ENCODE measurements at places on chromosomes 12 and 14. TPM values are rescaled to one million over a fixed set of nuclear protein-coding genes. Genes with fewer than 3 reads are reported as not detected.
A peak's percentile ranks its signal among the peaks of the same experiment; 100 is the strongest.

- H3K27me3 ChIP-seq, result no peaks in the 10 kb centered on the region
- H3K4me3 ChIP-seq, result no peak overlapping the region
- peaks cover 5% of the 10 kb centered on the region for H3K36me3 ChIP-seq
- H3K27ac ChIP-seq, result no peak overlapping the region
Observed at GRCh38 chr14:104150136-104151025, 12.0 kb downstream of the KIF26A start.

DNA sequence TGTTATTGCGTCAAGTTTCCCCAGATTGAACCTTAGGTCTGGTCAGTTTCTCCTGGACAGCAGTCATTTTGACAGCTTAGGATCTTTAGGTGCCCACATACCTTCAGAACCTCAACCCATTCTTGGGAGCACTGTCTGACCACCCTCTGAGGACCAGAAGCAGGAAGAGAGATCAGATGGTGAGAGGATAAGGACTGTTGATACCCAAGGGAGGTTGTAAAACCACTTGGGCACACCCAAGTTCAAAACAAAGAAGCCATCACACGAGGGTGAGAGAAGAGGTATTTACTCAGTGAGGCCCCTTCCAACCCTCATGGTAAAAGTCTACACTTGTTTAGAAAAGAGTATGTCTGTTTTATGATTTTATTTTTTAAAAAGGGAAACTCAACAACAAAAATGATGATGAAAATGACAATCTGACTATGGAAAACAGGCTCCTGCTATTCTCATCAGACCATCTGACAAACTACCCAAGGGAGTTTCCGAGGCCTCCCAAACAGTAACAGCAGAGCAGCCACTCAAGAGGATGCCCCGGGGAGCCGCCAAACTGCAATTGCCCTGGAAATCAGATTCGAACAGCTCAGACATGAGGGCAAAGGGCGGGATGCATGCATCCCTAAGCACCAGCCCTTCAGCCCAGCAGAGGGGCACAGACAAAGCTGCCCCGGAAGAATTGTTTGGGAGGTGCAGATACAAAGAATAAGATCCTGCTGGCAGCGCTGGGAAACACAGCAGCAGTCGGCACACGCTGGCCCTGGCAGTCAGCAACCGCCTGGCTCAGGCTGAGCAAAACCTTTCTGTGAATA lies 162.6 kb upstream of the PLEKHG7 start:
- H3K4me1 ChIP-seq, result no peaks in the 10 kb centered on the region
- H3K27me3 ChIP-seq, result no peaks in the 10 kb centered on the region
- no peak overlapping the region for H3K4me3 ChIP-seq
- DNase-seq, result peak; percentile 41
- no peak overlapping the region for H3K27ac ChIP-seq
- H3K36me3 ChIP-seq, result no peaks in the 10 kb centered on the region

- H3K4me1 ChIP-seq, result peaks cover 2% of the 10 kb centered on the region
- no peaks in the 10 kb centered on the region for H3K27me3 ChIP-seq
- no peak overlapping the region for H3K27ac ChIP-seq
- H3K4me3 ChIP-seq, result no peak overlapping the region
- H3K36me3 ChIP-seq, result no peaks in the 10 kb centered on the region
Observed at GRCh38 chr14:25004389-25004809, 45.5 kb downstream of the STXBP6 start.

DNA sequence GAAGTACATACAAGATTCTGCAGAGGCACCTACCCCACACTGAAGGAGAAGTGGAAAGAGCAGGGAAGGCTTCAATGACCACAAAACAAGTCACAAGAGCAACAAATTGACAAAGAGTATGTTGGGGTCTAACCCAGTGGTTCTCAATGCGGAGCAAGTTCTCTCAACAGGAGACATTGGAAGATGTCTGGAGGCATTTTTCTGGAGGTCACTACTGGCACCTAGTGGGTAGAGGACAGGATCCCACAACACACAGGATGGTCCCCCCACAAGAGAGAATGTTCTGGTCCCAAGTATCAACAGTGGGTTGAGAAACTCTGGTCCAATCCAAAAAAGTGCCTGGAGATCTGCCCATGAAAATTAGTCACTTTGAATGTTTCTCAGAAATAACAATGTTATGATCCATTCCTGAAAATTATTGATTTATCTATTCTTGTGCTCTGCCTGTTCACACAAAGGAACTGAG lies 3.4 kb downstream of the SSH1 start:
- no peaks in the 10 kb centered on the region for H3K27me3 ChIP-seq
- no peak overlapping the region for H3K4me3 ChIP-seq
- H3K4me1 ChIP-seq, result peaks cover 3% of the 10 kb centered on the region
- no peak for DNase-seq
- H3K27ac ChIP-seq, result no peak overlapping the region
- H3K36me3 ChIP-seq, result peaks cover 39% of the 10 kb centered on the region

- H3K36me3 ChIP-seq, result no peaks in the 10 kb centered on the region
- H3K27ac ChIP-seq, result no peak overlapping the region
- peaks cover 9% of the 10 kb centered on the region for H3K4me1 ChIP-seq
- H3K27me3 ChIP-seq, result no peaks in the 10 kb centered on the region
- H3K4me3 ChIP-seq, result no peak overlapping the region
Observed at GRCh38 chr12:20629414-20630156, 65.5 kb upstream of the SLCO1C1 start.

DNA sequence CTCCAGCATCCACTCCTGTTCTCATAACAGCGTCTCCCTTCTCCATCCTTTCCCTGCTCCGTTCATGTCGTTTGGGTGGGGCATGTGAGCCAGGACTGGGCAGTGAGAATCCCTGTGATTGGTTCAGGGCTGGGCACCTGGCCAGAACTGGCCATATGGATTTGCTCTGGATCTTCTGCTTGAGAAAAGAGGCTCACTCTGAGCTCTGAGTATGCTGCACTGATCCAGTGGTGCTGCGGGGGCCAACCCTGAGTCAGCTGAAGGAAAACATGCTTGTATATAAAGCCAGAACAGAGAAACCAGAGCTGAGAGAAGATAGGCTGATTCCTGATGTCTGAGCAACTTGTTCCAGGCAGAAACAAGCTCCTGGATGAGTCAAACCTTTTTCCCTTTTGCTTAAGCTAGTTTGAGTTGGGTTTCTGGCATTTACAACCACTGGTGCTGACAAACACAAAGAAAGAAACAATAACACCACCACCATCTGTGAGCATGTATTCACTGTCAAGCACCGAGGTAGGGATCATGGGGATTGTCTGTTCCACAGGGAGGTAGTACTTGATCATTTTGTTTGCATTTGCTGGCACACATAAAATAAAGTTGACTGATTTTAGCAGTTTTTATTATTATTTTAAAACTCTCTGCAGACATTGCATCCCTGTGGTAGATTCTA lies 14.0 kb upstream of the HPD start:
- H3K36me3 ChIP-seq, result no peaks in the 10 kb centered on the region
- H3K4me3 ChIP-seq, result no peak overlapping the region
- no peaks in the 10 kb centered on the region for H3K4me1 ChIP-seq
- no peaks in the 10 kb centered on the region for H3K27me3 ChIP-seq

DNA sequence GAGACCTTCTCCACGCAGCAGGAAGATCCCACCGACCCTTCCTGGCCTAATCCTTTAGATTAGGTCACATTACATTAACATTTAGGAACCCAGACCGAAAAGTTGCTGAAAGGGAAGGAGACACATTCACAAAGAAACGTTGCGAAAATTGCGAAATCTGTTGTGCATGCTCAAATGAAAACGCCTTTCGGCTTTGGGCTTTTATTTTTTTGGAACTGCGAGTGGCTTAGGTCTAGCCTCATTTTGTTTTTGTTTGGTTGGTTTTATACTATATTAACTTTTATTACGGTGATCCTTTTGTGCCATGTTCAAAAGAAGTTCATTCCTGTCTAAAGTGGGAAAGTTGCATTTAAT lies 1.5 kb downstream of the MYF6 start:
- peaks cover 3% of the 10 kb centered on the region for H3K4me1 ChIP-seq
- peak overlapping the region; percentile 81 for H3K4me3 ChIP-seq
- H3K27me3 ChIP-seq, result peaks cover 60% of the 10 kb centered on the region
- H3K36me3 ChIP-seq, result no peaks in the 10 kb centered on the region
- DNase-seq, result no peak

DNA sequence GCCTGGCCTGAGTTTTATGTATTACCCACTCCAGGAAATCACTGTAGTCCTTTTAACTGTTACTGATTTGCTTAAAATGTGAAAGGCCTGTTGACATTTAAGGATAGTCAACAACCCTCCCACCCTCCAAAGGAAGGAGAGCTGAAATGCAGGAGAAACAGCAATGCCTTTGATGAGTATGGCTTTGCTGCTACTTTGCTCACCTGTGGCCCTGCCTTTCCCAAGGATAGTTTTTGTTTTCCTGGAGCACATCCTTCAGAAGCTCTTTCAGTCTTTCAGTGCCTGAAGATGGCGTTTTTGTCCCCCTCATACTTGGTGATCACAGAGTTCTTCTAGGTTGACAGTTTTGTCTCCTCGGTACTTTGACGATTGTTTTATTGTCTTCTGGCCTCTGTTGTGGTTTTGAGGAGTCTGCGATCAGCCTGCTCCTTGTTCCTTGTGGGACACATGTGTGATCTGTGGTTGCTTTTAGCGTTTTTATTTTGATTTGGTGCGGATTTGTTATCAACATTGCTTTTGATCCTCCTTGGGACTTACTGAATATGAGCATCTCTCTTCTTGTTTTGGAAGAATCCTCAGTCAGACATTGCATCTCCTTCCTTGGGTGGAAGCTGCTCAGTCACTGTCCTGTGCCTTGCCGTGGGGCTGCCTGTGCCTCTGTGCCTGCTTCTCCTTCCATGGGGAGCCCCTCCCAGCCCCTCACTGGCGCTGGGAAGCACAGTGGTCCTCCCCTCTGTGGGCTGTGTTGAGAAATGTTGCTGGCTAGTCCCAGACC lies 17.2 kb downstream of the PACS2 start:
- H3K36me3 ChIP-seq, result peaks cover 9% of the 10 kb centered on the region
- peaks cover 3% of the 10 kb centered on the region for H3K4me1 ChIP-seq
- DNase-seq, result no peak
- H3K27ac ChIP-seq, result no peak overlapping the region

- no peaks in the 10 kb centered on the region for H3K27me3 ChIP-seq
- no peak for DNase-seq
- no peaks in the 10 kb centered on the region for H3K4me1 ChIP-seq
- H3K27ac ChIP-seq, result no peak overlapping the region
- H3K4me3 ChIP-seq, result no peak overlapping the region
- no peaks in the 10 kb centered on the region for H3K36me3 ChIP-seq
Observed at GRCh38 chr12:89665556-89665955, 43.1 kb downstream of the ATP2B1 start.

- H3K36me3 ChIP-seq, result peaks cover 31% of the 10 kb centered on the region
- H3K4me3 ChIP-seq, result peak overlapping the region; percentile 95
- H3K4me1 ChIP-seq, result peaks cover 3% of the 10 kb centered on the region
- H3K27me3 ChIP-seq, result no peaks in the 10 kb centered on the region
- peak; percentile 91 for DNase-seq
Observed at GRCh38 chr14:68795597-68796417, 2.9 kb upstream of the ZFP36L1 start.

DNA sequence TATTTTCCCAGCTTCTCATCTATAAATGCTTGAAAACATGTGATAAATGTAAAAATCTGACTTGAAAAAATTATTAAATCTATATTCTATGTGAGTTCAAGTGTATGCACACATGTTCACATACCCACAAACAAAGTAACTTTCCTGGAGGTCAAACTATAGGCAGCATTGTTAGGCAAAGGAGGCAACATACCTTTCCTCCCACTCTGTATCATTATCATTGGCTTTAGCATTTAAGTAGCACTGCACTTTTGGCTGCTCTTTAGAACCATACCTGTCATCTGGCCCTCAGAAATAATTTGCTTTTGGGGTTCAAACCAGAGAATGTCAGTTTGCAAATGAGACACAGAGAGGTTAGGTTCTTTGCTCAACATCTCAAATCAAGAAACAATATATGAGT lies 102.4 kb upstream of the CCDC196 start:
- DNase-seq, result no peak

GMFB gene
- 71.0 TPM for total RNA-seq

DNA sequence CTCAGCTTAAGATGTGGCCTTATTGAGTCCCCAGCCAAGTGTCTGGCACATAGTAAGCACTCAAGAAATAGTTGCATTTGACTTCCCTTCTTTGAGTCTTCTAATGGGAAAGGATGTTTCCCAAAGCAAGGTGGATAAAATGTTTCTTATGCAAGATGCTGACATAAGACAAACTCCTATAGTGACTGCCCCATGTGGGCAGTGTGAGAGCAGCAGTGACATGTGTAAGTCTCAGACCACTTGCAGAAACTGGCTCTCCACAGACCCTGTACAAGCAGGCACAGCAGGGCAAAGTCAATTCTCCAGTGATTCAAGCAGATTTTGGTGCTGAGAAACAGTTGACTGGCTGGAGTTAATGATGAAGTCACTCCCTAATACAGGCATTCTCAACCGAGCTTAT lies 255.3 kb downstream of the ANO2 start:
- H3K4me3 ChIP-seq, result no peak overlapping the region
- H3K4me1 ChIP-seq, result no peaks in the 10 kb centered on the region
- no peak overlapping the region for H3K27ac ChIP-seq
- no peak for DNase-seq
- no peaks in the 10 kb centered on the region for H3K27me3 ChIP-seq

DNA sequence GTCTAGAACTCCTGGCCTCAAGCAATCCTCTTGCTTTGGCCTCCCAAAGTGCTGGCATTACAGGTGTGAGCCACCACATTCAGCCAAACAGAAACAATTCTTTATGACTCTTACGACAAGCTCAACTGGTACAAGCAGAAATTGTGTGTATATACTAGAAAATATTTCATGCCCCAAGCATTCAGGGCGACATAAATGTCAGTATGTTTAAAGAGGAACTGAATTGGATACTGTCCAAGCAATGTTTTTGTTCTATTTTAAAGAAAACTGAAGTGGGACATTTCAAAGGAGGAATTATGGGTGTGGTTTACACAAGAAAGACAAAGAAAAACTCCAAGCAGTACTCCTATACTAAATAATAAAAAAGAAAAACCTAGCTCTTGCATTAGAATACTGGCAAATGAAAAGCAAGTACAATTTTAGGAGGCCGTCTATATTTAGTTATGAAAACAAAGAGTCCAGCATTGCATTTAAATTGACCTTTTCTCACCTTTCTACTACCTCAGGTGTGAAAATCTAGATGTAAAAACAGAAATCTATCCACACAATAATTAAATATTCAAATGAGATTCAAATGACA lies 48.9 kb downstream of the PPP1R12A start:
- no peaks in the 10 kb centered on the region for H3K4me1 ChIP-seq
- peaks cover 4% of the 10 kb centered on the region for H3K36me3 ChIP-seq
- no peak overlapping the region for H3K27ac ChIP-seq
- H3K4me3 ChIP-seq, result no peak overlapping the region
- H3K27me3 ChIP-seq, result no peaks in the 10 kb centered on the region

GRCh38 chr14:95961481-95961880 lies 77.7 kb upstream of the C14orf132 start:
- H3K4me3 ChIP-seq, result no peak overlapping the region
- H3K27me3 ChIP-seq, result no peaks in the 10 kb centered on the region
- peaks cover 11% of the 10 kb centered on the region for H3K36me3 ChIP-seq
- no peak overlapping the region for H3K27ac ChIP-seq

HOXC4 gene
- total RNA-seq, result not detected

GRCh38 chr12:68876461-68876860 lies 56.5 kb downstream of the CPM start:
- no peaks in the 10 kb centered on the region for H3K36me3 ChIP-seq
- no peaks in the 10 kb centered on the region for H3K27me3 ChIP-seq
- no peak for DNase-seq
